ENCODE measurements at places on chromosomes 12 and 14.

- no peak for DNase-seq
Measured at GRCh38 chr14:24071836-24072430, 571 bp downstream of the CPNE6 start.

- DNase-seq = no peak
Measured at GRCh38 chr14:34843011-34843554, 32.1 kb downstream of the BAZ1A start.

DNA sequence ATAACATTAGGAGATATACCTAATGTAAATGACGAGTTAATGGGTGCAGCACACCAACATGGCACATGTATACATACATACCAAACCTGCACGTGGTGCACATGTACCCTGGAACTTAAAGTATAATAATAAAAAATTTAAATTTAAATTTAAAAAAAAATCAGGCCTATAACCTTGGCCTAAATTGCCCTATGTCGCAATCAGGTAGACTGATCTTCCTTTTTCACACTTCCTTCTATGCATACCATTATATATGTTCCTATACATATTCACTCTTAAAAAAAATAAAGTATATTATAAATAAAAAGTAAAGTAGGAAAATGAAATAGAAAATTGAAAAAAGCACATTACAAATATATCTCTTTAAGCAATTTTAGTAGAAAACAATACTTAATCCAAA is 117.7 kb upstream of the GARIN2 start:
- DNase-seq = no peak

- peak; percentile 60 for DNase-seq
Measured at GRCh38 chr14:50311972-50312733, at the start of the genes DMAC2L and L2HGDH. Gene DMAC2L, plus strand, starts transcription at chr14:50312324. Its CDS starts 9,164 bp downstream, at chr14:50321488. Gene L2HGDH, minus strand, starts transcription at chr14:50312229. Its CDS starts 79 bp downstream, at chr14:50312150.

DNA sequence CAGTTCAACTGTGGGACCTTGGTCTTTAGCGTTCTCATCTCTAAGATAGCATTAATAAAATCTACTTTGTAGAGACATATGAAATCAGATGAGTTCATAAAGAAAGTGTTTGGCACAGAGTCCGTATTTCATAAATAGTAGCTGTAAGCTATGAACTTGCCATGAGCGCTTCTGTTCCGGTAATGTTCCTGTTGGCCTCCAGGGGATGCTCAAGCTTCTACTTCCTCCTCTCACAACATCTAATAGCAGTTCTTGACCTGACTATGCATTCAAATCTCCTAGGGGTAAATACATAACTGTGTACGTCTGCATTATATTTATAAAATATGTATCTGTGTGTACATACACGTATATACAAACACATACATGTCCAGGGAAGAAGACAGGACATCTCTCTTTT is 288.2 kb upstream of the TMPO start:
- no peak for DNase-seq

- DNase-seq = no peak
Measured at GRCh38 chr12:29211696-29212095, 62.6 kb downstream of the FAR2 start.

- DNase-seq = no peak
Measured at GRCh38 chr12:47882781-47883546, 21.8 kb downstream of the VDR start.

- DNase-seq = no peak
Measured at GRCh38 chr12:19517583-19517982, 78.3 kb downstream of the AEBP2 start.

DNA sequence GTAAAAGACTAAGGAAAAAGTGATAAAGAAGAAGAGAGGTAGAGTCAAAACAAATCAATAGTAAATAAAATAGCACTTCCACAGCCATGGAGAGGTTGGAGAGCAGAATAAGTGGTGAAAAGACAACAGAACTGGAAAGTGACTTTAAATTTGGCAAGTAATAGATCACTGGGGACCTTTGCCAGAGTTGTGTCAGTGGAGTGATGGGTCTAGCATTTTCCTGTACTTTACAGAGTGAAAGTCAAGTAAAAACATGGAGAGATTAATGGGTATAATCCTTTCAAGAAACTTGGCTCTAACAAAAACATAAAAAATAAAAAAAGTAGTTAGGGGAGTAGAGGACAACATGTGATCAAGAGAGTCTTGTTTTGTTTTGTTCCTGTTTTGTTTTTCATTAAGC is 502.2 kb upstream of the RPL10L start:
- DNase-seq = no peak

DNA sequence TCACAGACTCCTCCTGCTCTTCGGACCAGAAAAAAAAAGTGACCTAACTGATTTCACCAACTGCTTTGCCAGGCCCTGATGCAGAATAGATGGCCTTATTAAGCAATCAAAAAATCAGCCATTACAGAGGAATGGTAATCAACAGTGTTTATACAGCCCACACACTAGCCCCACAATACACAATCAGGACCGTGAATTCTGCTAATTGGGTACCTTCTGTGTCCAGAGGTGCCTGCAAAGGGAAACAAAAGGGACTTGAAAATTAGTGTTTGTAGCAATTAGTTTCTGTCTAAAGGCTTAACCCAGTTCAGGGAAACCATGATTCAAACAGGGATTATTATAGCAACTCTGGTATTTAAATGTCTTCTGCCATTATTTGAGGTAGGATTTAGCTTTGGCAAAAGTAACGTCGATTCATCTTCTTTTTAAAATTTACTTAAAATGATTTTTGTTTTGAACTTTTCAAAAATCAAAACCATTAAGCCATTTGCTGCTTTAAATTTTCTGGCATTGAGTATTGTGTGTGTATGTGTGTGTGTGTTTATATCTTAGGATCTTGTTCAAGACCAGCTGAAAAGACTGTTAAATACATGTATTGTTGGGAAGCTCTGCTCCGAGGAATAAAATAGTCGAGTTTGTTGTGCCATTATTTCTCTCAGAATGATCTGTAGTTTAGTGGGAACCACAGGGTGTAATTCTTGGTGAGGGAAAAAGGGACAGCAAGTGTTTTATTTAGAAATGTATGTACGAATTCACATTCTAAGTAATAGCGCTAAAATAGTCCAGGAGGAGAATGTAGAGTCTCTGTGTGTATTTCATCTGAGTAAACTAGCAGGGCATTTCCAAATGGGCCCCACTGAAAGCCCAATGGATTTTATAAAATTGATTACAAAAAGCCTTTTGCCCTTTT is 156.1 kb downstream of the PTCSC3 start:
- no peak for DNase-seq

- DNase-seq = no peak
Measured at GRCh38 chr12:15859116-15859515, 23.1 kb upstream of the STRAP start.

- DNase-seq = no peak
Measured at GRCh38 chr12:114895081-114895480, 211.1 kb upstream of the TBX3 start.

GRCh38 chr12:15356951-15357364 is 34.6 kb downstream of the PTPRO start:
- no peak for DNase-seq

DNA sequence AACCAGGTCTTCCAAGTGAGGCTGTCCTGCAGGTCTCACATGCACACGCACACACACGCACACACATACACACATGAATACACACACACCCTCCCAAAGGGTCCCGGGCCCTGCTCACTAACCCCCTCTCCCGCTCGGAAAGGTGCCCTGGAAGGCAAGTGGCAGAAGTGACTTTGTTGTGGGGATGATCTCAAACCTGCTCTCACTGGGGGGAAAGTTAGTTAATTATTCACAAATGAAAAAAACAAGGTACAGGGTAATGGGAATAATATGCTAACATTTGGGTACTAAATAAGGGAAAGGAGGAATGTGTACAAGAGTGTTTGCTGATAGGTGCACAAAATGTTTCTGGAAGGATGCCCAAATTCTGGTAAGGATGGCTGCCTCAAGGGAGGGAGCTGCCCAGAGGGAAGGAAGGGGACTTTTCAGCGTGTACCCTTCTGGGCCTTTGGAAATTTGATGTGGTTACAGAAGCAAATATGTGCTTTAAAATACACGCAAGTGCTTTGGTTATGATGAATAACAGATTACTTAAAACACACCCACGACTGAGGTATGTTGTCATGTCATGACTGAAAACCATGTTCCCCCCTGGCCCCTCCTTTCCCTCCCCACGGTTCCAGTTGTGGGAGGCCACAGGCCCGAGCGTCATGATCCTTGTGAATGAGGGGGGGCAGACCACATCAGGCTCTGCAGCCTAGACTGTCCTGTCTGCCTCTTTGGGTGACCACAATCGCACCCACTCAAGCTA is 43.3 kb upstream of the PLEKHG6 start:
- no peak for DNase-seq

- no peak for DNase-seq
Measured at GRCh38 chr12:108948367-108948766, 68.5 kb downstream of the DAO start.

GRCh38 chr14:75647640-75648039 is 13.0 kb downstream of the ERG28 start:
- no peak for DNase-seq

DNA sequence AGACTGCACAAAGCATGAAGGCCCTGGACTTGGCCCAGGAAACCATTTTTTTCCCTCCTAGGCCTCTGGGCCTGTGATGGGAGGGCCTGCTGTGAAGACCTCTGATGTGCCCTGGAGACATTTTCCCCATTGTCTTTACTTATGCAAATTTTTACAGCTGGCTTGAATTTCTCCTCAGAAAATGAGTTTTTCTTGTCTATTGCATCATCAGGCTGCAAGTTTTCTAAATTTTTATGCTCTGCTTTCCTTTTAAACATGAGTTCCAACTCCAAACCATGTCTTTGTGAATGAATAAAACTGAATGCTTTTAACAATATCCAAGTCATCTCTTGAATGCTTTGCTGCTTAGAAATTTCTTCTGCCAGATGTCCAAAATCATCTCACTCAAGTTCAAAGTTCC is 43.7 kb upstream of the TRHDE start:
- no peak for DNase-seq

DNA sequence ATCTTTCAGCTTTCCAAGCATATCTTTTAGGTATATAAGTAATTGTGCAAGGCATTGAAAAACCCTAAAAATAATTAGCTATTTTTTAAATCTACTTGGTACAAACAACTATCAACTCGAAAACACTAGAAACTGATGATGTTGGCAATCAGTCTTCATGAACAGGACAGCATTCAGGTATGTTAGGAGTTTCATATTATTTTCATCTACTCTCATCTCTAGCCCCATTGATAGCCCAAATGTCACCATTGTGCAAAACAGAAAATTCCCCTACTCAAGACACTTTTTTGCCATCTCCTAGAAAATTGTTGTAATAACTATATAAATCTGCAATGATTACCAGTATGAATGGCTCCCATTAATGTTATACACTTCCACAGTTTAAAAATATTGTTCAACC is 144.5 kb upstream of the KRAS start:
- DNase-seq = no peak

DNA sequence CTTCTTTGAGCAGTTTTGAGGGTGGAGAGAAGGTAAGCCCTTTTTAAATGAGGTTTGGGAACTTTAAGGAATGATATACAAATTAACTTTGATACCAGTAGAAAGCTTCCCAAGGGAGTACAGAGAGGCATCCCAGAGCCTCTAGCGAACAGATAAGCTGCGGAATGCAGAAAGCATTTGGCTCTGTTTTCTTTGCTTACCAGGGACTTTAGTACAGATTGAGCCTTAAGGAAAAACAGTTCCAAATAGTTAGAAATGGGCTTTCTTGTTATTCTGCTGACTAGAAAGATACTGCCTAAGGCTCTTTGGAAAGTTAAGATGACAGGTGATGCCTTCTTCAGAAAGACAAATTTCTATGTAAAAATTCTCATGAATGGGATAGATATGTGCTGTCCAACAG is 261.7 kb upstream of the FOXN3 start:
- DNase-seq = no peak

DNA sequence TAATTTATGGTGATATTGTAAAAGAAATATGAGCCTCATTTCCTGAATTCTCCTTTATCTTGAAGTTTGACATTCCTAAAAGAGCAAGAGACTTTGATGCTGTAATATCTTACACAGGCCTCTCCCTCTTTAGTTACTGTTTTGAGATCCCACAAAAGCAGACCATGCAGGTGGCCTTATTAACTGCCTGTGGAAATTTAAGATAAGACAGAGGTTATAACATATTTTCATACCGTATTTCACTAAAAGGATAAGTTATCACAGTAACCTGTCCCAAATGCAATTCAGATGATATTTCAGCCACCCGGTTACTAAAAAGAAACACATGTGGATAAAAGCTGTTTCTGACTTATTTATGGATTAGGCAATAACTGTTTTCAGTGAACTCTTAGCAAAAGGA is 150.1 kb downstream of the NAV3 start:
- DNase-seq = no peak

DNA sequence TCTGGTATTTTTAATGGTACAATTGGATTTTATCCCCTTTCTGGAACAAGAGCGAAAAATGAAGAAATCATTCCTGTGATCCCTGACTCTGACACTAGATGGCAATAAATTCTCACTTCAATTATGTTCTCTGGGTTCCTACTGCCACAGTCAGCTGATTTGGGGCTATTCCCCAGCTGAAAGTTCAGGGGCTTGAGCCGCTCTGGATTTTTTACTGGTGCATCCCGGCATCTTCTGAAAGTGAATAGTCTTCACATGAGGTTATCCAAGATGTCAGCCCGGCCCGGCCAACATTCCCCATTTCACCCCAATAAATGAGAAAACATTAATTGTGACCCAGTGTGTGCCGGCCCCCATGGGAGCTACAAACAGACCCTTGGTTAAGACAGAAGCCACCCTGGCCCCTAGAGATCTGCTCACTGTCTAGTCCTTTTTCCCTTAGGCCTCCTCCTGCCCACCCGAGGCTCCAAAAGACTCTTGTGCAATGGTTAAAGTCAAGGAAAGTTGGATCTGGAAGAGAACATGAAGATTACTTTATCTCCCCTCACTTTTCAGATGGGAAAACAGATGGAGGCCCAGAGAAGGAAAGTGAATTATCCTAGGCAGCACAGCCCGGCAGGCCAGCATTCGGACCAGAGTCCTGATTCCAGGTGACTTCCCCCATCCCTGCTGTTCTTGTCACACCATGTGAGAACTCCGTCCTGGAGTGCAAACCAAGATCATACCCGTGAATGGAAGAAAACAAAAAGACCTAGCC is 20.8 kb downstream of the CKAP4 start:
- DNase-seq = no peak

DNA sequence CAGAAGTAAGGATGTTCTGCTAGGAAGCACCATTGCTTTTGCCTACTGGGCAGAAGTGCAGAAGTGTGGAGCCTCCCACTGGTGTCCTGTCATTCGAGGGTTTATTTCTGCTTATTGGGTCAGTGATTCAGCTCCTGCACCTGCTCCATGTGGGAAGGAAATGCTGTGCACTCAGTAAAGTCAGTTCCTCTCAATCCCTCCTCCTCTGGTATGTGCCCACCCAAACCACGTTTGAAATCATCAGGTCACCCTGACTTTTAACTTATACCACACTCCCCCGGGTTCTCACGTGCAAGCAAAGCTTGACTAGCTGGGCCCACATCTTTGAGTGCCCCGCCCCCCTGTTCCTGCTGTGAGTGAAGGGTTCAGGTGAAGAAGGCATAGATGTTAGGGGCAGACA is 223.7 kb downstream of the CHST11 start:
- DNase-seq = no peak

GRCh38 chr14:85537526-85537925 is 7.6 kb downstream of the FLRT2 start:
- no peak for DNase-seq

- DNase-seq = no peak
Measured at GRCh38 chr12:105729926-105730325, 399.4 kb downstream of the C12orf75 start.

GRCh38 chr12:29164477-29165393 is 15.7 kb downstream of the FAR2 start:
- no peak for DNase-seq

GRCh38 chr12:101076921-101077320 is 133.1 kb downstream of the SLC5A8 start:
- DNase-seq = no peak

GRCh38 chr14:32366986-32367385 is 37.9 kb downstream of the AKAP6 start:
- DNase-seq = no peak

GRCh38 chr12:124376435-124376834 is 81.5 kb downstream of the RFLNA start:
- DNase-seq = no peak

All from activated CD8-positive, alpha-beta memory T cell treated with anti-CD3 and anti-CD28 coated beads for 1 hour (primary cell).